ENCODE measurements at places on chromosomes 11 and 22. TPM values are rescaled to one million over a fixed set of nuclear protein-coding genes. Genes with fewer than 3 reads are reported as not detected.

The PRRG4 gene
- total RNA-seq = 0.59 TPM

The MUC5AC gene
- total RNA-seq = not detected

The CRYBB2 gene
- not detected for total RNA-seq

The TMEM191C gene
- 0.65 TPM for total RNA-seq

The DAGLA gene
- total RNA-seq = 4.2 TPM

The PAMR1 gene
- 14.5 TPM for total RNA-seq

The ACAD8 gene
- 37.6 TPM for total RNA-seq

The OR8D4 gene
- total RNA-seq = not detected

The ARHGEF12 gene
- 81.7 TPM for total RNA-seq

The KCNE3 gene
- total RNA-seq = 2.6 TPM

The ANKK1 gene
- total RNA-seq = not detected

The MISFA gene
- 13.3 TPM for total RNA-seq

The MCAM gene
- total RNA-seq = 41.9 TPM

The FAM227A gene
- 0.43 TPM for total RNA-seq

The PDE3B gene
- total RNA-seq = 5.3 TPM

The CELSR1 gene
- 7.6 TPM for total RNA-seq

The MRGPRF gene
- total RNA-seq = 4.9 TPM

The TBC1D22A gene
- total RNA-seq = 14.0 TPM
